Activated T-helper 2 cell treated with anti-CD3 and anti-CD28 coated beads, Interferon-gamma antibody, Interleukin-2, Interleukin-4, amounts not matched to agents 10 μg/mL and 5 μg/mL and 100 μg/mL, durations not matched to agents 14 hours and 24 hours and 36 hours (primary cell): ENCODE measurements at places on chromosomes 5 and 9.

GRCh38 chr5:53030893-53031292 is 41.7 kb downstream of the ITGA2 start:
- no peak for DNase-seq

- no peak for DNase-seq
These were observed 61.8 kb downstream of the CTSL start for GRCh38 chr9:87787735-87788134.

DNA sequence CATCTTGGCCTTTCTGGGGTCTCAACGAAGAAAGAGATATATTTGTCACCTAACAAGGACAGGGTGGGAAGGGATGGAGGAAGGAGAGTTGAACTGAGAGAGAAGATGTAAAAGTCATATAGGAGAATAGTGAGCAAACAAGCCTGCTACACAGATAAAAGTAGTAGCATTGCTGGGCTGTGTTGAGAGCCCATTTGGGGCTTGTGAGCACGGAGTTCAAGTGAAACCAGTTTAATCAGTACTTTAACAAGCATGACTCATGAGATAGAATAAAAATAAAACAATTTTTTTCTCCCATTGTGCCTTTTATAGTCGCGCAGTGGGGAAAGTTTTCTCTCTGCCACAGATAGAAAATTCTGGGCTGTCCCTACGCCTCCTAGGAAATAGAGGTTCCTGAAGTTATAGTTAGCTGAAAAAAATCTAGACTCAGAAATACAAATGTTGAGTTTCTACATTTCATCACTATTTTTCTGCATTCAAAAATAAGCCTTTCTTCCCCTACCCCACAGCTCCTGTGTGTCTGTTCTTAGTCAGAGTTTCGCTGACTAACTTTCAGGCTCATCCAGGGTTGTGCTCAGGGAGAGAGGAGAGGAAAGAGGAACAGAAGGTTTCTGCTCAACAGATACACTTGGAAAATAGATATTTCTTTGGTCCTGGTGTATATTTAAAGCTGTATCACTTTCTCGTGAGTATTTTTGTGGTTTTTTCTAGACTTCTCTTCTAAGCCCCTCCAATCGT is 395.8 kb upstream of the ADAMTSL1 start:
- DNase-seq: no peak

GRCh38 chr5:172926796-172927195 is 32.4 kb upstream of the RPL26L1 start:
- no peak for DNase-seq

GRCh38 chr9:135705376-135705775 is 3.4 kb downstream of the KCNT1 start:
- DNase-seq: no peak

- no peak for DNase-seq
These were observed 1081.6 kb upstream of the ACO1 start for GRCh38 chr9:31302620-31303418.

GRCh38 chr5:143524338-143524945 is 121.0 kb upstream of the NR3C1 start:
- DNase-seq: no peak

- DNase-seq: no peak
These were observed 1057.7 kb upstream of the DMAC1 start for GRCh38 chr9:8857068-8857925.

DNA sequence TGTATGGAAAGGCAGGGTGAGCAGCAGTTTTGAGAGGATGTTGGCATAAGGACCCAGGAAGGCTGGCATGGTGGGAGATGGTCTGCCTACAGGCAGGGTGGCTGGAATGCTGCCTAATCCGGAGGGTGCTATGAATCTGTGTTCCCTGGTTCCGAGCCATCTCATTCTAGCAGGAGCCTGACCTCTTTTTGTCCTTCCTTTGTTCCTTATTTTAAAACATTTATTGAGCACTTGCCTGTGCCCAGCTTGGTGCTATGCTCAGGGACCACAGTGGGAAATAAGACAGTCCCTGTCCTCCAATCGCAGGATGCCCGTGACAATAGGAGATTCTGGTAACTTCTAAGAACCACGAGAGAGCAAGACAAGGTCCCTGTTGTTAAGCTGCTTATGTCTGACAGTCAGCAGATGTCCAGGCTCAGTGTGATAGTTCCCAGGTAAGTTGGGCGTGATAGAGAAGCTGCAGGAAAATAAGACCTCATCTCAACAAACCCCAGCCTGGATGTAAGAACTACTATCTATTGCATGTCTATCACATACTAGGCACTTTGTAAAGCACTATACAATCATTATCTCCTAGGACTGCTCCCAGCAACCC is 9.1 kb upstream of the ZBTB34 start:
- DNase-seq: no peak

DNA sequence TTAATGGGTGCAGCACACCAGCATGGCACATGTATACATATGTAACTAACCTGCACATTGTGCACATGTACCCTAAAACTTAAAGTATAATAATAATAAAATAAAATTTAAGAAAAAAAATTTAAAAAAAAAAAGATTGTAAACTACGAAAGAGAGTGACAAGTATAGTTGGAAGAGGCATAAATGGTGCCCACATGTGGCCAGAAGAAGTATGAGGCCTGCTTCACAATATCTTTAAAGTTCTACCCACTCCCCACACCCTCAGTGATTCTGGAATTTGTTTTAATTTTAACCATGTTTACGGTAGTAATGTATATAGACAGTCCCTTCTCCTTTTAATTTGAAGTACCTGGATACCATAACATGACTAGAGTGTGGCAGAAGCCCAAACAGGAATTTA is 172.7 kb downstream of the CHSY3 start:
- no peak for DNase-seq

GRCh38 chr9:4986296-4986695 is 1.2 kb downstream of the JAK2 start:
- DNase-seq: no peak

GRCh38 chr5:125023673-125024072 is 277.2 kb upstream of the ZNF608 start:
- DNase-seq: no peak

- DNase-seq: no peak
These were observed 411.8 kb upstream of the CDH6 start for GRCh38 chr5:30781643-30782042.

- no peak for DNase-seq
These were observed 32.2 kb downstream of the ZNF131 start for GRCh38 chr5:43152946-43153345.

- no peak for DNase-seq
These were observed 51.1 kb downstream of the STARD4 start for GRCh38 chr5:111461255-111461671.

GRCh38 chr5:17258431-17258830 is 41.0 kb downstream of the BASP1 start:
- no peak for DNase-seq

- DNase-seq: no peak
These were observed 131.2 kb upstream of the HMHB1 start for GRCh38 chr5:143680672-143681259.

GRCh38 chr9:84266087-84266561 is 74.4 kb downstream of the SLC28A3 start:
- peak; percentile 20 for DNase-seq

DNA sequence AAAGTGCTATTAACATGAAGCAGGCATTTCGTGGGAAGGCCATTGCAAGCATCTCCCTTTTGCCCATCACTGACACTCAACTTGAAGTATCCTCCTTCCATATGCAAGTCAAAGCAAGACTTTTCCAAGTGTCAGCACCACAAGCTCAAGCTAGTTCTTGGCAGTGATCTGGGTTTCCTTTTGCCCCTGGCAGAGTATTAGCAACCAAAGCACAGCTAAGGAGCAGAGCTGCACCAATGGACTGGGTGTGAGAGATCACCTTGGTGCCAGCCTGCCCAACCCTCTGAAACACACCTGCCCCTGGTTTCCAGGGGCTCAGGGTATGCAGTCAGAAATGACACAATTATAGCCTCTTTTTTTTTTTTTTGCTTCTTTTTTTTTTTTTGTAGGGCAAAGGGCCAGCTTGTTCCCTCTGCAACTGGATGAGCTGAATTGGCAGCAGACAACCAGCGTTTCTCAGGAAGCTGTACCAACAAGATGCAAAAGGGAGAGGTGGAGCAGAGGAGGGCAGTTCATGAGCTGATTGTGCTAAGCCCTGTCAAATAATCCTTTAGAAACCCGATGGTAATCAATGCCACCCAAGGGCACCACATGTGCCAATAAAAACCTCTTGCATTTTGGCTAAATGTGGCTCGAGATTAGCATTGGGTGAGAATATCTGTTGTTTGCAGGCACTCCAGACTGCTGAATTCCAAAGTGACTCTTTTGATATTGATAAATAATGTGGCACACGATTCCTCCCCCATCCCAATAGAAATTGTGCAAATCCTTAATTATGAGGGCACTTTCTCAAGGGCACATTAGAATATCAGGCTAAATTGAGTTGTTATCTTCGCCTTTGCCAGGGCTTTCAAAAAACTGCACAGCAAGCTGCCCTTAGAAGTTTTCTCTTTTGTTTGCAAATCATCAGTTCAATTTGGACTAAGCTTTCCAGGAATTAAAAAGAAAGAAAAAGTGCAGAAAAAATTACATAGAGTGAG is 192.4 kb downstream of the GAS1 start:
- no peak for DNase-seq

DNA sequence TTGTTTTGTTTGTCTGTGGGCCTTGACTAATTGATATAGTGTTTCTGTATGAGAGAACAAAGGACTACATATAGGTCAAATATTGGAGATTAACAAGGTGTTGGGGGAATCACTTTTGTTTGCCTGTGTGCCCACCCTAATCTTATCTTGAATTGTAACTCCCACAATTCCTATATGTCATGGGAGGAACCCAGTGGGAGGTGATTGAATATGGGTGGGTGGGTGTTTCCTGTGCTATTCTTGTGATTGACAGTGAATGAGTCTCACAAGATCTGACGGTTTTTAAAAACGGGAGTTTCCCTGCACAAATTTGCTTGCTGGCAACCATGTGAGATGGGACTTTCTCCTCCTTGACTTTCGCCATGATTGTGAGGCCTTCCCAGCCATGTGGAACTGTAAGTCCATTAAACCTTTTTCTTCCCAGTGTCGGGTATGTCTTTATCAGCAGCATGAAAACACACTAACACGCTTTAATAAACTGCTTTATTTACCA is 64.9 kb upstream of the HSPB3 start:
- no peak for DNase-seq

DNA sequence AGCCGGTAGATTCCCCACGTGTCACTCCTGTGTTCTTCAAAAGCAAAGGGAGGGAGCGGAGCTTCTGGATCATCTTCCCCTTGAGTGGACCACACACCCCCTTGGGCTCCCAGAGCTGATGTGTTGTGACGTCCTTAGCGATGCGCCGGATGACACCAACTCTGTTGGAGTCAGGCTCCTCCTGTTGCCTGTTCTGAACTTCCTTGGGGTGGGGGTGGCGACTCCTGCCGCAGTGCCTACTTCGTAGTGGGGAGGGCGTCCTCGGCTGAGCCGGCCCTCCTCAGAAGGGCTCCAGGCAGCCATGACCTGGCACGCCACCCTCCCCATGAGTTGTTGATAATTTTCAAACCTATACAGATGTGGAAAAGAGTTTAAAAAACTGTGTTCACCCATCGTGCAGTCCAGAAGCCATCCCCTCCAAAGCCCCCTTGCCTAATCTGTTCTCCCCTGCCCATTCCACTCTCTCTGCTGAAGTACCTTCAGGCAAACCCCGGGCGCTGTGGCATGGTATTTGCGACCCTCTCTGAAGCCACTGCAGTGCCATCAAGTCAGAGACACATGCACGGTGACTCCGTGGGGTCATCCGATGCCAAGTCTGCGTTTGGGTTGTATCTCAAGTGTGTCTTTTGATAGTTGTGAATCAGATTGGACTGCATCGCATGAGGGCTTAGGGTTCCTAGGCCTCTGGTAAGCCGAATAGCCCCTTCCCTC is 16.7 kb downstream of the EXOC3 start:
- no peak for DNase-seq

DNA sequence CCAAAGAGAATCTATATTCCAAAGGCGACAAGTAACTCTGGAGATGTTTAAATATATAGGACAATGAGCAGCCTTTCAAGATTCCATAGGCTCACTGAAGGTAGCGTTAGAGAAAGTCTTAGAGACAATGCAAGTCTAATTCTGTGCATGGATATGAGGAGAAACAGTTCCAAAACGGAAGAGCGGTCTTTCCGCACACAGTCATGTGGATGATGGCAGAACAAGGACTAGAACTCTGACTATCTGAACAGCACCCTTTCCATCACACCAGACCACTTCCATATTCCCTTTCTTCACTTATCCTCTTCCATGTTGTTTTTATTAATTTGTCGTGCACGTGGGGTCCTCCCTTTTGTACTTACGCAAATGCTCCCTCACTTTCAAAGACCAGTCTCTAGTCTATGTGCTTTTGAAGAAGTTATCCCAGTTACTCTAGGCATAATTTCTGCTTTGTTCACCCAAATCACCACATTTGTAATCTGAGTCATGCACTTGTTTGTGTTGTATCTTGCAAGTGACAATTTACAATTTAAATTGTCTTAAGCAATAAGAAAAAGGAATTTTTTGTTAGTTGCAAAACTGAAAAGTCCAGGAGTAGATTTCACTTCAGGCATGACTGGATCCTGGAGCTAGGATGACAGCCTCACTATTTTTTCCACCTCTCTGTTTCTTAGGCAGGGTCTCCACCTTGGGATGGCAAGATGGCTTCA is 116.0 kb upstream of the ADRA1B start:
- DNase-seq: no peak

- DNase-seq: no peak
These were observed 892.7 kb downstream of the TLE1 start for GRCh38 chr9:80796632-80797031.

GRCh38 chr5:166505067-166505466 is 1786.4 kb upstream of the WWC1 start:
- DNase-seq: no peak

- DNase-seq: no peak
These were observed 208.9 kb upstream of the SLC30A5 start for GRCh38 chr5:68884883-68885282.

DNA sequence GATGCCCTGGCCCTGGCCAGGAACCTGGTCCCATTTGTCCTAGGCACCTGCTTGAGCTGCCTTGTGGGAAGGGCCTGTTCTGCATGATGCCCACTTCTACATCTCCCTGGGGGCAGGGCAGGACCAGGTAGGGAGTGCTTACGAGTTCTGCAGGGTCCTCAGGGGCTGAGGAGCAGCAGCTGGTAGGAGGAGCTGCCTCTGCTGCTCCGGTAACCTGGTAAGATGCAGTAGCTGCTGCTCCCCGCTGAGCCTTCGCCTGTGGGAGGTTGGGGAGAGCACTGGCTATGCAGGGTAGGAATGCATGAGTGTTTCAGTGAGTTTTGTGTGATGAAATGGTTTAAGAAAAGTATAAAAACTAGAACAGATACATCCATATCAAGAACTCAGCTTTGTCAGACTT is 13.6 kb downstream of the LRRC8A start:
- DNase-seq: no peak

GRCh38 chr5:114838937-114839336 is 330.8 kb downstream of the TRIM36 start:
- no peak for DNase-seq
